ENCODE measurements at places on chromosomes 11 and 22.

DNA sequence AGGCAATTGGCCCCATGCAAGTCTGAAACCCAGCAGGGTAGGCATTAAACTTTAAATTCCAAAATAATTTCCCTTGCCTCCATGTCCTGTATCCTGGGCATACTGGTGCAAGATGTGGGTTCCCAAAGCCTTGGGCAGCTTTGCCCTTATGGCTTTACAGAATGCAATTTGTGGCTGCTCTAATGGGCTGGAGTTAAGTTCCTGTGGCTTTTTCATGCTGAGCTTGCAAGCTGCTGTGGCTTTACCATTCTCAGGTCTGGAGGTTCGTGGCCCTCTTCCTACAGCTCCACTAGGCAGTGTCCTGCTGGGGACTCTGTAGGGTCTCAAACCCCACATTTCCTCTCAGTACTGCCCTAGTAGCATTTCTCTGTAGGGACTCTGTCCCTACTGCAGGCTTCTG, 15.0 kb upstream of the BIRC3 start:
- DNase-seq = no peak

DNA sequence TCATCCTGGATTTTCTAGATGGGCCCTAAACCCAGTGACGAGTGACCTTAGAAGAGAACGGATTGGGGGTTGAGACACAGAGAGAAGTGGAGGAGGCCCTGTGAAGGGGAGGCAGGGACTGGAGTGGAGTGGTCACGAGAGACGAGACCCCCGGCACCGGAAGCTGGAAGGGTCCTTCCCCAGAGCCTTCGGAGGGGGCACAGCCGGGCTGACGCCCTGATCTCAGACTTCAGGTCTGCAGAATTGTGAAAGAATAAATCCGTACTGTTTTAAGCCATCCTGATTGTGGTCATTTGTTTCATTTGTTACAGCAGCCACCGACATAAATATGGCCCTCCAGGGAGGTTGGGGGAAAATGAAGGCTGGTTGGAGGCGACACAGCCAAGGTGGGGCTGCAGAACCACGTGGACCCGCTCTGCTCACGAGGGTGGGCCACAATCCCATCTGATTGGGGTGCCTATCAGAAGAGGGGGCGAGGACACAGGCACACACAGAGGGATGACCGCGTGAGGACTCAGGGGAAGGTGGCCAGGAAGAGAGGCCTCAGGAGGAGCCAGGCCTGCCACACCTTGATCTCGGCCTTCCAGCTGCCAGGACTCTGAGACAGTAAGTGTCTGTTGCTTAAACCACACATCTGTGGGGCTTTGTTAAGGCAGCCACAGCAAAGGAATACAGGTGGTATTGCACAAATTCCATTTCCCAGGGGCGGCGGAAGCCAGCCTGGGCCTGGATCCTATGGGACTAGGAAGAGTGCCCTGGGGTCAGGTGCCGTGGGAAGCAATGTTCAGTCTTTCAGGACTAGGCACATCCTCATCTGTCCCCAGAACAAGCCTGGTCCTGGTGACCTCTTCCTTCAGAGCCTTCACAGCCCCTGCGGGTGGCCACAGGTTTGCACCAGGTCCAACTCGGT, 73.3 kb upstream of the SHANK2 start:
- no peak for DNase-seq

- DNase-seq = peak; percentile 92
These were observed 67.7 kb downstream of the BCL2L13 start for GRCh38 chr22:17705951-17706900.

DNA sequence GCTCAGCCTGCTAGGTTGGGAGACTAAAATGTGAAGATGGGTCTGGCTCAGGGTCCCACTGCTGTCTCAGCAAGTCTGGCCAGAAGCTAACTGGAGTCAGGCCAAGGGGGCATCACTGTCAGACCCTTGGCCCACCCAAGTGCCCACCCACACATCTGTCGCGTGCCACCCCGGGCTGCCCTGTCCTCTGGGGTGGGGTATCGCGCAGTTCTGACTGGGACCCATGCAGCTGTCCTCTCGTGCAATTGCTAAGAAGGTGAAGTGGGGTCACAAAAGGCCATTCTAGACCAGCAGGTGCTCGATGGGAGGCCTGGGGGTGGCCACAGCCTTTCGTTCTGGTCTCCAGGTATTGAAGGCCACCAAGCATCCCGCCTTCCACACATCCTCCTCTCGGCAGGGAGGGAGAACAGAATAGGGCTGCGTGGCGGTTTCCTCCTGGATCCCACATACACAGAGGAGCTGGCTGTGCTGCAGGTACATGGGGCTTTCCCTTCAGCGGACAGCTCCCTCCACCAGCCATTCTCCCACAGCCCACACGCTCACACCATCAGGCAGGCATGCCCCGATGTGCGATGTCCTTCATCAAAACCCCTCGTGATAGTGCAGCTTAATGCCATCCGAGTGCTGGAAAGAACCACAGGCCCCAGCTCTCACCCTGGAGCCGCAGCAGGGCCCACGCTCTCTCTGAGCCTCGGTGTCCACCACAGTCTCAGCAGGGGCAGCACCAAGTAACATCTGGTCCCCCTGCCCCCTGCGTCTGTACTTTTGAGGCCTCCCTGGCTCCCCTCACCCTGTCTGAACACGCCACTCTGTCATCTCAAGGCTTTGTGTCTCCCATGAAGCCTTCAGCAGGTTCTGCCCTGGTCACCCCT, 37.6 kb downstream of the SHANK2 start:
- DNase-seq = no peak

GRCh38 chr11:57751676-57752253, at the start of gene BTBD18:
Gene BTBD18 (minus strand): TSS chr11:57751819. CDS start chr11:57751188, 631 bp downstream.
- peak; percentile 51 for DNase-seq

DNA sequence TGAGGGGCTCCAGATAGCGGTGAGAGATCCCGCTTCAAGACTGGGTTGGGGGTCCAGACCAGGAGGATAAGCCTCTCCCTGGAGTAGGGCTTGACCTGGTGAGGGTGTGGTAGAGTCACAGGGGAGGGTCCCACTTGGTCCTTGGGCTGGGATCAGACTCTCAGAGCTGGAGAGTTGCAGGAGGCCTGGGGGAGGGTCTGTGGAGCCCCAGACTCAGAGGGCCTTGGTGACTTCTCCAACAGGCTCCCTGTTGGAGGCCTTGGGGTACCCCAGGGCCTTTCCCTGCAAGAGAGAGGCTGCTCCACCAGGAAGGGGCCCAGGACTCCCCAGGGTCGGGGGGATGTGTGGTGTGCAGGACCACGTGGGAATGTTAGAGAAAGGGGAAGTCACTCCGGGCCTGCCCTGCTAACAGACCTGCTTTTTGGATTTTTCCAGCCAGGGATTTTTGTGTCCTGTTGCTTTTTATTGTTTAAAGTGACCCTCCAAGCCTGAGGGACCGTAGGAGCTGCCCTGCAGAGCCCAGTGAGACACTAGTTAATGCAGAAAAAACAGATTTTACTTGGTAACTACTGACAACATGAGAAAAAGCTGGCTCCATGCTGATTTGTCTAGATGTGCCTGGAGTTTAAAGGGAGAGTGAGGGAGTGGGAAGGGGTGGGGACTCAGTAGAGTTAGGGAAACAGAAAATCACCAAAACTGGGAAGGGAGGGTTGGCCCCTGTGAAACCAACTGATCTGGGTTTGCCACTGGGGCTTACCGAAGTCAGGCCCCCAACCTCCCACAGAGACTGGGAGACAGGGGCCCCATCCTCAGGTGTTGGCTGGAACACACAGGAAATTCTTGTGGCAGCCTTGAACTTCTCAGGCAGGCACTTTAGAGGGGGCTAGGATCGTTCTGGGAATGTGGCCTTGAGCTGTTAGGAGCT, 801 bp upstream of the TXNRD2 start:
- DNase-seq = peak; percentile 51

DNA sequence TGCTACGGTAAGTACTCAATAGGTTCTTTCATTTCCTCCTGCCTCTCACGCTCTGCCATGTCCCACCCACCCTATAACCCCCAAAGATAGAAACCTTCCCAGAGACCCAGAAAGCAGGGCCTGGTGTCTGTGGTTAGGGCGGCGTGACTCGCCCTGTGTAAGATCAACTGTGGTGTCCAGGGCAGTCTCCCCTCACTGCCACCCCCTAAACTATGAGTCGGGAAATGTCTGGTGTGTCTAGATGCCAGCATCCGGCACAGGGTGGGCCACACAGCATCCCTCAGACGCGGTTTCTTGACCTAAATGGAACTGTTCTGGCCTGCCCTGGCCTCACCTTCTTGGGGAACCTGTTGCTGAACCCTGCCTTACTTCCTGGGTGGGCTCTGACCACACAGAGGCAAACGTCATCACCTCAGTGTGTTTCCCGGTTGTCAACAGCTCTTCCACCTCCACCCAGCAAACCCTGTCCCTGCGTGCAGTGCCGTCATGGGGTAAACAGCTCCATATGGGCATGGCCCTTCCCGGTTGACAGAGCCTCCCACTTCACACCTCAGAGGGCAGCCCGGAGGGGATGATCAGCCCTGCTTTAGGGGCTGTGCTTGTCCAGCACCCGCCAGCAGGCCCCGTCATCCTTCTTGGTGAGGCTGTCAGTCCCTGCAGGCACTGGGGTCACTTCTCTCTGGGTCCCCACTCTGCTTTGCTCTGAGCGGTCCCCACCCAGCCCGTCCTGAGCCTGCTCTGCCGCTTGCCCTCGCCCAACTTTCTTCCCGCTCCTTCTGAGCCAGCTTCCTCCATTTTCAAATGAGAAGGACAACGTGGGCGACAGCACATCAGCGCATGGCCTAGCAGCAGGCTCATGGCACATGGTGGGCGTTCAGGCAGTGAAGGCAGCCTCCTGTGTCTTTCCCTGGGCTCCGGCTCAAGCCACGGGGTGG, 6.0 kb downstream of the WNT11 start:
- DNase-seq = no peak
